Bronchial epithelial cell (primary cell): ENCODE measurements at places on chromosomes 13 and 19. TPM values are rescaled to one million over a fixed set of nuclear protein-coding genes. Genes with fewer than 3 reads are reported as not detected.

- peak; percentile 74 for DNase-seq
Observed at GRCh38 chr19:39563408-39563807, 23.4 kb upstream of the EID2 start.

GRCh38 chr13:31301119-31301518, 101.3 kb downstream of the B3GLCT start:
- DNase-seq: no peak

The ZNF414 gene
- total RNA-seq: 2.2 and 3.4 TPM in 2 replicates

The FCAR gene
- not detected in 2 replicates for total RNA-seq

DNA sequence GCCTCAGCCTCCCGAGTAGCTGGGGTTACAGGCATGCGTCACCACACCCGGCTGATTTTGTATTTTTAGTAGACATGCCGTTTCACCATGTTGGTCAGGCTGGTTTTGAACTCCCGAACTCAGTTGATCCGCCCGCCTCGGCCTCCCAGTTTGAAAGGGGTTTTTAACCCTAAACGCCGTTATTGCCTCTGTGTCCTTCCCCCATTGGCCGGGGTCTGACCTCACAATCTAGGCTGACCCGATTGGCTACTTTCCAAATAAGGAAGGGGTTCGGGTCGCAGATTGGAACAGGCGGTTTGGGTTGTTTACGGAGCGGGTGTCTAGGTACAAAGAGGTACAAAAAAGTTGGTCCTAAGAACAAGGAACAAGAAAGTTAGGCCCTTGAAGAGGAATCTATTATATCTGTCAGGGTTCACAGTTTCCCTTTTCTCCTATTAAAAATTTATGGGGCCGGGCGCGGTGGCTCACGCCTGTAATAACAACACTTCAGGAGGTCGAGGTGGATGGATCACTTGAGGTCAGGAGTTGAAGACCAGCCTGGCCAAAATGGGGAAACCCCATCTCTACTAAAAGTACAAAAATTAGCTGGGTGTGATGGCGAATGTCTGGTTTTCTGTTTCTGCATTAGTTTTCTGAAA, 1.0 kb downstream of the ZNF253 start:
- DNase-seq: no peak

DNA sequence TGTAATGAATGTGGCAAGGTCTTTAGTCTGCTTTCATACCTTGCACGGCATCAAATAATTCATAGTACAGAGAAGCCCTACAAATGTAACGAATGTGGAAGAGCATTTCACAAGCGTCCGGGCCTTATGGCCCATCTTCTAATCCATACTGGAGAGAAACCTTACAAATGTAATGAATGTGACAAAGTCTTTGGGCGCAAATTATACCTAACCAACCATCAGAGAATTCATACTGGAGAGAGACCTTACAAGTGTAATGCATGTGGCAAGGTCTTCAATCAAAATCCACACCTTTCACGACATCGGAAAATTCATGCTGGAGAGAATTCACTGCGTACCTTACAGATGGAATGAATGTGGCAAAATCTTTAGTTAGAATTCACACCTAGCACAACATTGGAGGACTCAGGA, 3.3 kb upstream of the ZNF880 start:
- DNase-seq: no peak

The HSD17B14 gene
- 1.3 and 1.9 TPM in 2 replicates for total RNA-seq

- DNase-seq: no peak
Observed at GRCh38 chr19:50563597-50563996, 4.6 kb downstream of the LRRC4B start.

The CILP2 gene
- under 0.01 and 0.13 TPM in 2 replicates for total RNA-seq

- no peak for DNase-seq
Observed at GRCh38 chr19:40807147-40808020, 8.4 kb downstream of the EGLN2 start.

The TINCR gene
- total RNA-seq: 4.2 and 10.1 TPM in 2 replicates

GRCh38 chr19:49475995-49476880, 2.2 kb downstream of the FLT3LG start:
- DNase-seq: no peak

DNA sequence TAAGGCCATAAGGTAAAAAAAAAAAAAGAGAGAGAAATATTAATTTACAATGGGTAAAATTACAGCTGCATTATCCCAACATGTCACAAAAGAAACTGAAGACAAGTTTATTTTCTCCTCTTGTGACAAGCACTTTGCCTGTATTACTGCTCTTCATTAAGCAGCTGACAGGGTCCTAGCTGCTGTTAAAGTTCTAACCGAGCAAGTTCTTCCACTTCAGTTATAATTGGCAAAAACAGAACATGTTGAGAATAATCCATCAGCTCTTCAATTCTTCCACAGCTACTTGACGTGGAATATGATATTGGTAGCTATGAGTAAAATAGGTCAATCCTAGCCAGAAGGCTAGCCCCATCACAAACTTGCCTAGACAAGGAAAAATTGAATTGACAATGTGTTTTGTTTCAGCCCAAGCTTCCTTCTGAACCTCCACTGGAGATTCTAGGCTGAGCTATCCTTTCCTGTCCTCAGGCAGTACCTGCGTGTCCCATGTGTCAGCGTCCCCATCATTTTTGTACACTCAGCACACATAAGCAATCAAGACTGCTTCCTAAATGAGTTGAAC, 32.2 kb upstream of the DOCK9 start:
- DNase-seq: peak; percentile 88

GRCh38 chr13:48155848-48156247, 60.9 kb upstream of the MED4 start:
- DNase-seq: peak; percentile 100
